MV-4-11 (cell line): ENCODE measurements at places on chromosomes 3 and 15.

DNA sequence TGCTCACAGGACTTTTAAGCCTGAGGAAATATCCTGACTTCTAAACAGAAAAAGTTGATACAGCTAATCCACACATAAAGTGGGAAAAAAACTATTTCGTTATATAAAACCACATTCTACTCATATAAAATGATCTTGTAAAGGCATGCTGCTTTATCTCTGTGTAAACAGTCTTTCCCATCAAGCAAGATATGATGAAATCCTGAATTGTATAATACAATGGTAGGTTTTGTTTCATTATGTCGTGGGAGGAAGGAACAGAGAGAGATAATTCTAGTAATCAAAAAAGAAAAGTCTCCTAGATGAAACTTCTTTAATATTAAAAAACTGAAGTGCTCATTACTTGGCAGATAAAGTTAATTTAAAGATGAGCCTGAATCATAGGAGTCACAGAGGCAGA is 92.6 kb upstream of the SNTN start:
- no peak for DNase-seq

GRCh38 chr3:185070491-185071286 is 82.2 kb downstream of the C3orf70 start:
- no peak for DNase-seq

GRCh38 chr3:180332608-180333007 is 269.4 kb upstream of the TTC14 start:
- no peak for DNase-seq

DNA sequence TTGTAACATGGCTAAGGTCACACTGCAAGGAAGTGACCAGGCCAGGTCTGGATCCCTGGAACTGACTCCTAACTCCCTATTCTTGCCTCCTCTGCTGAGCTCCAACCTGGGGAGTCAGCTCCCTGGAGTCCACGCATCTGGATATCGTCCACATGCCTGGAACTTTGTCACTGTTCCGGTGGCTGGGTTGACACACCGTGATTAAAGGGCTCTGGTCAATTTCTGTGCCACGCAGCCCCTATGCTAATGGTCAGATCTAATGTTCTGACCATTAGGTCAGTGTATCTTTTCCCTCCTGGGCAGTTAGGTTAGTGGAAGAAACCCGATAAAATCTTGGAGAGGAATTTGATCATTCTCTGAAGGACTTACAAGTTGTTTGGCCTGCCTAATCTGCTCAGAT is 1.6 kb upstream of the TPM1 start:
- no peak for DNase-seq

- DNase-seq = peak; percentile 96
These were observed 2.0 kb upstream of the CEMIP start for GRCh38 chr15:80777137-80777536.

DNA sequence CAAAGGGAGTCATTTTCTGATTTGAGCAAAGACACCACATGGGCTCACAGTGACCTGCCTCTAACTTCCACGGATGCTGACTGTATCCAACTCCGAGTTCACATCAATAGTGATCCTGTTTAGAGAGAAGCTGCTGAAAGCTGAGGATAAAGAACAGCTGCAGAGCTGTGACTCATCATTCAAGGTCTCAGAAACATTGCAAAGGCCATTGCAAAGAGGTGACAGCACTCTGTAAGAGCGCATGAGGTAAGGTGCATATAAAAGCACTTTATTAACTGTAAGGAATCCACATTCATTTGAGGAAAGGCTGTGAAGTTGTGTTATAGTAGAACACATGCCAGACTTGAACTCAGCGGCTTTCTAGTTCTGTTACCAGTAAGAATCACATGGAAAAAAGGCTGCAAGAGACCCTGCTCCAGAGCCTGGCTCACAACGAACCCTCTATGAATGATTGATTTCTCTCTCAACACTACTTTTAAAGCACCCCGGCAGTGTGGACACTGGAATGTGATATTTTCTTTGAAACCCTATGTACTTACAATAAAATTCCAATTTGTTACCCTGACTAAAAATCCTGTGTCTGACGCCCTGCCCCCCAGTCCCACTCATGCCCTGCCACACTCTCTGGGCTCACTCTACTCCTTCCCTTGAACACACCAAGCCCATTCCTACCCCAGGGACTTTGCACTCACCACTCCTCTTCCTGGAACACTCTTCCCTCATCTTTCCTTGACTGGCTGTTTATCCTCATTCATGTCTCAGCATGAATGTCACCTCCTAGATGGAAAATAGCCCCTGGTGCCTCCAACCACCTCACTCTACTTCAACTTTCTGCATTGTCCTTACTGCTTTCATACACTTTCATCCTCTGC is 111.2 kb downstream of the LSM3 start:
- DNase-seq = peak; percentile 40

GRCh38 chr3:155325263-155325835 is 31.9 kb upstream of the STRIT1 start:
- DNase-seq = no peak

DNA sequence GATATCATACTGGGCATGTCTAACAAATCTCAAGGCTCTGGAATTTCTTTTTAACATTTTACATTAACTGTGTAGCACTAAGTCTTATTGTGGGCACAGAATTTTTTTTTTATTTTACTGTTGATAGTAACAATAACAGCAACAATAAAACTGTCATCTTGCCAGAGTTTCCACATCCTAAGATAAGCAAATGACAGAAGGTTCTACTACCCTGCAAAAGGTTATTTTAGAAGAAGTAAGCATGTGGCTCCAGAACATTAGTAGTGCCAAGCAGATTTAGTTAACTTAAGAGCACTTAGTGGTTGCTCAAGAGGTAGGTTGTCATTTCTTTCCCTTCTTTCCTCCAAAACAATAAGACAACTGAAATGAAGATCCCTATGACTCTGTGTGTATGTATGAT is 743.0 kb upstream of the CBLB start:
- DNase-seq = no peak

GRCh38 chr15:72952151-72952550 is 100.1 kb upstream of the NEO1 start:
- no peak for DNase-seq

- peak; percentile 55 for DNase-seq
These were observed 65.1 kb downstream of the GLCE start for GRCh38 chr15:69225355-69226022.

DNA sequence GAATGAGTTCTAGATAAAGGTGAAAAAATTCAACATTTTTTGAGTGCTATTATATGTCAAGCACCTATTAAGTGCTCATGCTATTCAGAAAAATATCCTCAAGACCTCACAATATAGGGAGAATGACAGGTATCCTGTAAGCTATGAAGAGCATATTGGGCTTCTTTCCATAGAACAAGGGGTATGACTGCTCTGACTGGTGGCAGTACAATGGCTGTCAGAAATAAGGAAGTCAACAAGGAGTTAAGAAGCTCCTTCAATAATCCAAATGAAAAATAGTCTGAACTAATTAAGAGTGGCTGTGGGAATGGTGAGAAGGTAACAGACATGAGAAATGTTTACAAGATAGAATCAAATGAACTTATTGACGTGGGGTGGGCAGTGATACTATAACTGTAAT is 24.7 kb downstream of the NPTN start:
- DNase-seq = no peak

DNA sequence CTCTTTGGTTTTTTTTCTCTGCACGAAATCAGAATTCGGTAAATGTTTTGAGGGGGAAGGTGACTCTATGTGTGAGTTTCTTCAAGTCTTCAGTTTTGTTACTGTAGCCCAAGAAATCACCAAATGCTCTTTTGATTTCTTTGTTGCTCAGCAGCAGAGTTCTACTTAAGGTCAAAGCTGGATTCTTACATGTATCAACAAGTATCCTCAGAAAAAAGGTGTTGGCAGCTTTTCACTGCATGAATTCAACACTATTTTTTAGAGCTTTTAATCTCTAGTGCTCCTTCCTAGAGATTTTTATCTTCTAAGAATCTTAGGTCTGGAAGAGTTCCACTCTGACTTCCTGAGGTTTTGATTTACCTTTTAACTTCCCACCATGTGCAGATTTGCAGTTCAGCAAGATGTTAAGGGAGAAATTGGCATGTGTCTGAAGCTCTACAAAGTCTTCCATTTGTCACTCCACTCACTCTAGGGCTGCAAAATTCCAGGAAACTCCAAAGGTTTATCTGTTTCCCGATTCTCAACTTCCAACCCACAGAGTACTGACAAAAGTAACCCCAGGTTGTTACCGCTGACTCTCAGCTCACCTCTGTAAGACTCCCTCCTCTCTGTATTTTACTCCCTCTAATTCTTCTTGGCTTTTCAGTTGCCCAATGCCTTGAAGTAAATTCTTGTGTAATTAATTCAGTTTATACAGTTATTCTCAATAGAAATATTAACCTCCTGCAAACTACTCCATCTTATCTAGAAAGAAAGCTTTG is 13.3 kb upstream of the CD200 start:
- DNase-seq = no peak

- DNase-seq = no peak
These were observed 1.3 kb upstream of the ZXDC start for GRCh38 chr3:126477061-126477380.

DNA sequence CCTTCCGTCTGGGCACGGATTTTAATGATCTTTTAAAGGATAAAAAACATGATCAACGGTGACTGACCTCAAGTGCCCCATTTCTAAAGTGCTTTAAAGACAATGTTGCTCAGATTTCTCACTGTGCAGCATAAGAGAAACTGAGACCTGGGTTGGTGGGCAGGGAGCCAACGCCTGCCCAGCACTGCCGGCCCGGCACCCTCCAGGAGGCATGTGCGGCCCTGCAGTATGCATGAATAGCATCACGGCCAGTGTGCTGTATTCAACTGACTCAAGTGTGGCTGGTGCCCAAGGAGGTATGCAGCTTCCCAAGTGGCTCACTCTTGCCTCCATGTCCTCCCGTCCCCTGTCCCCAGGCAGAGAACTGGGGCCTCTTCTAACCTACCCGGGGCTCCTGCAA is 30.3 kb downstream of the SEC61A1 start:
- DNase-seq = no peak

DNA sequence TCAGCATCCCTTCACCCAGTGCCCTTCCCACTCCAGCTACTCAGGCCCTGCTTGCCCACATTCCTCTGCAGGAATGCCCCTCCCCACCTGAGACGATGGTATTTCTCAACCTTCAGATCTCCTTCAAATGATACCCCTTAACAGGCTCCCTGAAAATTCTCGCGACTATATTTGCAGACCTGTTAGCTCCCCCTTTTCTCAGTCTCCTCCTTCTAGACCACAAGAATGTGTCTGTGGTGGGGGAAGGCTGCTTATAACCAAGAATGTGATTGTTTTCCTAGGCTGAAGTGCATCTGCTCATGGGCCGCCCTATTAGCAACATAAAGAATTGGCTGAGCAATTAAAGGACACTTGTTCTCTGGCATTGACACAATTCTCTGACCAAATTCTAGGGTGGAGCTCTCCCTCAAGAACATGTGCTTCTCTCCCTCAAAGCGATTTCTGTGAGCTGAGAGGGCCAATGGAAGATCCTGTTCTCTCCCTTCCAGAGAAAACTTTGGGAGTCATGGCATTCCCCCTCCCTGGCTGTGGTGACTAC is 19.1 kb upstream of the LIMD1 start:
- DNase-seq = no peak

DNA sequence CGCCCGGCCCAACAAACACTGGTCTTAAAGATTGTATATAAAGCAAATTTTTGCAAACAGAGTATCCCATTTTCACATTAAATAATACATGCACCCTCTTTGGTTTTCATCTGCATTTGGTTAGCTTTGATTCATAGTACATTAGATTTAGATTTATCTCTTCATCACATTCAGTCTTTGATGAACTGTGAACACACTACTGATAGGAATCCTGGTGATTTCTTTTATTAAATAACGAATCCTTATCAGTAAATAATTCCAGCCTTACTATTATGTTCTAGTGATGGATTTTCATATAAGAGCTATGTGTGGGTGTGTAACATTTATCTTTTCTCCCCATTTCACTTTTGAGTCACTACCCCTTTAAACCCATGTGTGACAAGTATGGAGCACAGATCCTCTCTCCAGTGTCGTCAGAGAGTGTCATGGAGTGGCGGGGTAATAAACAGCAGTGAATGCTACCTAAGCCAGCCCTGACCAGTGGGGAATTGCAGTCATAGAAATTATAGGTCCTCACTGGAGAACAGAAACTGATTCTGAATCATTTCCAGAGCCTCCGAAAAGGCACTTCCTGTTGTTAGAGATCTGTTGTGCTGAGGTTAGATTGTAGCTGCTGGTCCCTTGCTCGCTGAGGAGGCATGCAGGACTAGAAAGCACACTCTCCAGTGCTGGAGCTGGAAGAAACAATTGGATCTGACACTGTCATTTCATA is 22.0 kb downstream of the SLC7A14 start:
- DNase-seq = peak; percentile 79

DNA sequence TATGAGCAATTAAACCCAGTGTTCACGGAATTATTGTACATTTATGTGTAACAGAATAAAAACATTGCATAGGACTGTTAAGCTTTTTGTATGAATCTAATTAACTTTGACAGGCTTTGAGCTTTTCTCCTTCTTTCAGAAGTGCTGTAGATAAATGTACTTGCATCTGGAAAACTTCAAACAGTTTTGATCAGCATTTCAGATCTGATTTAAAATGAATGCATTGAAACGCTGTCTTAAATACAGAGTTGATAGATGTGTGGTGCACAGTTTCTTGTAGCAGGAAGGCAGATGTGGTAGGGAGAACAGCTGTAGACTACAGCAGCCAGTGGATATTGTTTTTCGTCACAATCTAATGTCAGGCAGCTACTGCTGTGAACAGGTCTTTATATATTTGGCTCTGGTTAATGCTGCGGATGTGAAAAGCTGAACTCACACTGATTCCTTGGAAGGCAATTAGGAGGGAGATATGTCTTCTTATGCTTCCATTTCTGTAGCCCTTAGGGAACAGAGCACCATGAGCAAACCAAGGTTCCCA is 193.8 kb upstream of the GOLIM4 start:
- no peak for DNase-seq

- no peak for DNase-seq
These were observed 14.2 kb upstream of the PPP1R2 start for GRCh38 chr3:195557322-195557721.

DNA sequence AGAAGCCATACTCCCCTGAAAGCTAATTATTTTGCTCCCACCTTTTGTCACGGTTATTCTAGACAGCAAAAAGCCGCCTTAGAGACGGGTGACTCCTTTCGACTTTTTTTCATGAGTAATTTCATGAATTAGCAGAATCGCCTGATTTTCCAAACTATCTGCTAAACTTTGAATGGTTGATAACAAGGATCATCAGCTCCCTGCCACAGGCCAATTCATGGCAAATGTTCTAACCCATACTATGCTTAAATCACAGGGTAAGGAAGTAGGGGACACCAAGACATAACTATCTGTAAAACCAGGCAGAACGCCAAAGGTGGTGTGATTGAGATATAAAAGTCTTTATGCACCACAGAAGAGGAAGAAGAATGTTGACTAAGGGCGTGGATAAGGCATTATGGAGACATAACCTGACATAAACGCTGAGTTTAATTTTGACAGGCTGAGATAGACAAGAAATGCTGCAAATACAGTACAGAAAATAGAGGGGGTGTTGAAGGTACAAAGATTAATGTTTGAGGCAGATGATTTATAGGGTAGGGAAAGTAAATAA is 891 bp upstream of the DMXL2 start:
- peak; percentile 77 for DNase-seq

DNA sequence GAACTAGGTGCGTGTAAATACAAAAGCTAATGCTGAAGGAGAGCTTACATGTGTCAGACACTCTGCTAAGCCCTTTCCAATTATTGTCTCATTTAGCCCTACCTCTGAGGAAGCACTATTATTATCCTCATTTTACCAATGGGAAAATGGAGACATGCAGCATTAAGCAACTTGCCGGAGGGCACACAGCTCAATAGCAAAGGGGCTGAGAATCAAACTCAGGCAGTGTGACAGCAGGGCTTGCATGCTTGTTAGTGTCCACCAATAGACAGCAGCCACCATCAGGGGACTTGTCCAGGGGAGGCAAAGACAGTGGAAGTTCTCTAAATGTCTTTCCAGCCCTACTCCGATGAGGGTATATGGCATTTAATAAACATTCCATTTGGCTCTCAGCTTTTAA is 548.6 kb downstream of the MAGI1 start:
- no peak for DNase-seq
